Kidney glomerular epithelial cell (primary cell): ENCODE measurements at places on chromosomes 2 and 18.

DNA sequence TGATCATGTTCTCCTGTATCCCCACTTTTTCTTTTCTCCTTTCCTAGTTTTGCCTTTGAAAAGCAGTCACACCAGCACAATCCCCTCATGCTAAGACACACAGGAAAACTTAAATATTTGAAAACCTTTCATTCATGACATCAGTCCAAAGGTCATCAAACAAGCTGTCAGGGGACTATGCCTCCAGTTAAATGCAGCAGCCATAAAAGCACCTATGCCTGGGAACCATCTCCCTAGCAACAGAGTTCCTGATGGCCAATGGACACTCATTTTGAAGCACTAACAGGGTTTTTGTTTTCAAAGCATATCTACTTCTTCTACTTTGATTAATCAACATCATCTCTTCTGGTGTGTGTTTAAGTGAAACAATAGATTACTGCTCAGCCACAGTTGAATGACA is 286.4 kb upstream of the PARD3B start:
- no peak for DNase-seq

GRCh38 chr2:19488009-19488691 is 129.7 kb upstream of the OSR1 start:
- DNase-seq, result peak; percentile 52

DNA sequence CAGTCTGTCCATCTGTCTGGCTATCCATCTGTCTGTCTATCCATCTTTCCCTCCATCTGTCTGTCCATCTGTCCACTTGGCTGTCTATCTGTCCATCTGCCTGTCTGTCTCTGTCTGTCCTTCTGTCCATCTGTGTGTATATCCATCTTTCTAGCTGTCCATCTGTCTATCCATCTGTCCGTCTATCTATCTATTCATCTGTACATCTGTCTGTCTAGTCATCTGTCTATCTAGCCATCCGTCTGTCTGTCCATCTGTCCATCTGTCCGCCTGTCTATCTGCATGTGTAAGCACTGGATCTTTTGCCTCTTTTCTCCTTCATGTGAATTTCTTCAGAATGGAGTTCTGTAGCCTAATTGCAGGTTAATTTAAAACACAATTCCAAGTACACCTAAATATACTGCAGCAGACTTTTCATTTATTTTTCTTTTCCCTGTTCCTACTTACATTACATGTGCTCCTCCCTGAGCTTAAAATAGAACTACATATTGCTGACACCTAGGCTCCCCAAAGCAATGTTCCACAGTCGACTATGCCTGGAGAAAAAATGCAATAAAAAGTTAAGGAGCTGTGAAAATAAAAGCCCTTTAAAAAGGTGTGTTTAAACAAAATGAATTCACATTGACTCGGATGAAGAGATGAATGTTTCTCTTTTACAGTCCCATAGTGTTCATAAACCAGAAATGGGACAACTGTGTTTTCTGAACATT is 37.4 kb upstream of the TXNDC2 start:
- DNase-seq, result no peak

GRCh38 chr2:43078781-43079755 is 147.3 kb downstream of the ZFP36L2 start:
- no peak for DNase-seq

DNA sequence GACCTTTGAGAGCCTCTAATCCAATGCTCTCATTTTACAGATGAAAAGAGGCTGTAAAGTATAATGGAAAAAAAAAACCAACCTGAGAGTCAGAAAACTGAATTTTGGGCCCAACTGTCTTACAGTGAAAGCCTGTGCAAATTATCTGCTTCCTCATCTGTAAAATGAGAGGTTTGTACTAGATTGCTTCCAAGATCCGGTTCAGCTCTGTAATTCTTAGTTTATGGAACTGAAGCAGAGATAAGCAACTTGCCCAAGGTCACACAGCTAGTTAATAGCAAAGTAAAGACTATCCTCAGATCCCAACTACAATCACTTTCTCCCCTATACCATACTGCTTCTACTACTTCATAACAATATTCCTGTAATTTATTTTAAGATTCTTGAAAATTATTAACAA is 6.3 kb downstream of the TLK1 start:
- no peak for DNase-seq

GRCh38 chr18:48949606-48950535 is 894 bp downstream of the SMAD7 start:
- DNase-seq, result no peak

- DNase-seq, result no peak
Measured at GRCh38 chr2:71008342-71008741, 13.7 kb upstream of the TEX261 start.
